ENCODE measurements at places on chromosomes 11 and 22.

- DNase-seq: no peak
Measured at GRCh38 chr22:23774114-23774921, 1.7 kb downstream of the MMP11 start.

GRCh38 chr22:21710156-21710555 lies 25.4 kb downstream of the YPEL1 start:
- no peak for DNase-seq

- no peak for DNase-seq
Measured at GRCh38 chr11:30488304-30488998, 97.7 kb downstream of the MPPED2 start.

GRCh38 chr11:119484741-119485605 lies 62.0 kb upstream of the THY1 start:
- no peak for DNase-seq

GRCh38 chr11:102530558-102530957 lies at the start of gene MMP7:
Gene MMP7, minus strand, starts transcription at chr11:102530747. Its CDS starts 47 bp downstream, at chr11:102530700.
- no peak for DNase-seq

DNA sequence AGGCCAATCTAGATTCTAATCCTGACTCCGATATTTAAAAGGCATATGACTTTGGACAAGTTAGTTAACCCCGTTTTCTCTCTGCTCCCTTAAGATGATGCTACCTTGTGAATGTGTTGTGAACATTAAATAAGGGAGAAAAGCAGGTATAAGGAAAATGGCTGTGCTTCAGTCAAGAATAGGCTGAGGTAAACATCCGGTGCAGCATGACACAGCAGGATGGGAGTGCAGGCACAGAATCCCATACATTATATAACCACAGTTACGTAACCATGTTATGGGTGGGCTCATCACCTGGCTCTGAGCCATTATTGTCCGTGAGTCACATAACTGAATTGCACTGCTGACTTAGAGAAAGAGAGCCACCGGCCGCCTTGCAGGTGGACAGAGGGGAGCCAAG lies 382.2 kb upstream of the ANO5 start:
- DNase-seq: no peak

DNA sequence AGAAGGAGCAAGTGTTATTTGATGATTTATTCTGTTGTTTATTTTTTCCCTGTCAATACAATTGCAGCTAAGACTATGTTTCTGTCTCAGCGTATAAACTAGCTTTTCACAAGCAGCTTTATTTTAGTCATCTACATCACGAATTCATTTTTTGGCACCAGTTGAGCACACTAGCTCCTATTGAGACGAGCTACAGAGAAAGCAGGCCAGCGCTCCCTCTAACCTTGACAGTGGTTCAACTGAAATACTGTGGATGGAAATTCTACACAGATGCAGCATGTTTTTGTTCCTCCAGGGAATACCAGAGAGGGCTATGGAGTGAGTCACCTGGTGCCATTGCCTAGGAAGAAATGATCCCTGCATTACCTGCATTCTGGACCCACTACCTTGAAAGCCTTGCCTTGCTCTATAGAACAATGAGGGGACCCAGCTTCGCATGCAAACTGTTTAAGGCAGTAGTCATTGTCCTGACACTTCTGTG lies 108.2 kb upstream of the ARHGAP42 start:
- DNase-seq: no peak

DNA sequence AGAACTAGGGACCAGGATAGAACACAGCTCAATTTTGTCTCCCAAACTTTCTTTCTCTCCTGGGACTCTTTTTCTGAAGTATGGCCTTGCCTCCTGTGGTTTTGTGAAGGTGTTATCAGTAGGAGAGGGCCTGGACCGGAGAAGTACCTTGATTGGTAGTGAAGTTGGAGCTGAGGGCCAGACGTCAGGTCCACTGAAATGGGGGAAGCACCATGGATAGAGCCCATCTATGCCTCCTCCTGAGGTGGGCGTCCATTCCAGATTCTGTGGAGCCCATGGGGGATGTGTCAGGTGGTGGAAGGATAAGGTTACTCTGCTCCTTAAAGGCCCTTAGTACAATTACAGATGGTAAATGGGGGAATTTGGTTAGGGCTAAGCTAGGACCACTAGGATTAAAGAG lies 109.7 kb downstream of the INSC start:
- DNase-seq: no peak

- DNase-seq: no peak
Measured at GRCh38 chr11:107392611-107393010, 65.0 kb downstream of the CWF19L2 start.

DNA sequence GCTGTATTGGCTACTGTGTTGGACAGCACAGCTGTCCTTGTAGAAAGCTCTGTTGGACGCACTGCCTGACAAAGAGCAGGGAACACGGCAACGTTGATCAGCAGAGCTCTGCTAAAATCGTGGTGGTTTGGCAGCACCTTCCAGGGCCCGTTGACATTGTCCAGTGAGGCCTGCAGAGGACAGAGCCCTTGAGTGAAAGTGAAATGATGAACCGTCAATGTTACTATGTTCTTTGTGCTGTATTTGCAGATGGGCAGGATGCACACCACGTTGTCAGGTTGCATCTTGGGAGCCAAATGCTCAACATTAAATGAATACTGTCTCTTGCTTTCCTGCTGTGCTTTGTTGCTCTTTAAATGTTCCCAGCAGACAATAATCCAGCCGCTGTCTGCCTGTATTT lies 69.7 kb downstream of the NELL1 start:
- no peak for DNase-seq

- no peak for DNase-seq
Measured at GRCh38 chr11:88059326-88059725, 115.9 kb downstream of the RAB38 start.

DNA sequence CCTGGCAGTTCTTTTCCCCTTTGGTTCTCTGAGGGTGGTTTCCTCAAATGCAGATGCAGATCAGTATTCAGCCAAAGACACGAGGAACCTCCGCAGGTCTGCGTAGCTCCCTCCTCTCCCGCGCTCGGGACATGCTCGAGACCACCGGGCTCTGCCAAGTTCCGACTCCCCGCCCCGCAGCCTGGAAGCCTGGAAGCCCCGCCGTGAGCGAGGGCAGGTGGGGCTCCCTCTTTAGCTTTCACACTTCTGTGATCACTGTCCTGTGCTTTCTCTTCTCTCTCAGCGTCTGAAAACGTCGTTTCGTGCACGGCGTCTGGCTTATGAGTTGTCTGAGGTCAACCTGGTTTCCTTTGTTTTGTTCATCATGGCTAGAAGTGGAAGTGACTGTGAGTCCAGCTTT lies 26.6 kb downstream of the ZBED4 start:
- DNase-seq: no peak

Data from stimulated activated CD8-positive, alpha-beta memory T cell treated with anti-CD3 and anti-CD28 coated beads, Interleukin-7, amount 100 ng/mL, for 1 hour (primary cell).